ENCODE measurements at places on chromosomes 11 and 22. TPM values are rescaled to one million over a fixed set of nuclear protein-coding genes. Genes with fewer than 3 reads are reported as not detected.

CCDC73 gene
- total RNA-seq: not detected

TPBGL gene
- not detected for total RNA-seq

ART1 gene
- not detected for total RNA-seq

PANX2 gene
- total RNA-seq: 0.75 TPM

ESAM gene
- total RNA-seq: 70.7 TPM

CCDC157 gene
- total RNA-seq: 1.0 TPM

RFPL1 gene
- total RNA-seq: not detected

OR4S1 gene
- total RNA-seq: not detected

CNTF gene
- total RNA-seq: 1.5 TPM

DNAJB7 gene
- not detected for total RNA-seq

DBX1 gene
- not detected for total RNA-seq

RAG1 gene
- total RNA-seq: 0.99 TPM

TMEM25 gene
- total RNA-seq: 12.6 TPM

FXYD6 gene
- total RNA-seq: not detected

IGLL5 gene
- total RNA-seq: not detected

MMP12 gene
- 0.28 TPM for total RNA-seq

PKNOX2 gene
- not detected for total RNA-seq

DDI1 gene
- not detected for total RNA-seq

KRTAP5-1 gene
- total RNA-seq: not detected

MRPL11 gene
- total RNA-seq: 44.1 TPM

TRIM51 gene
- not detected for total RNA-seq

DGCR8 gene
- 35.3 TPM for total RNA-seq

USP2 gene
- total RNA-seq: 0.18 TPM

SCUBE2 gene
- 1.2 TPM for total RNA-seq

GDPD4 gene
- total RNA-seq: not detected

RASSF10 gene
- under 0.01 TPM for total RNA-seq

DRD4 gene
- not detected for total RNA-seq

SCUBE1 gene
- not detected for total RNA-seq

SEPTIN3 gene
- total RNA-seq: not detected

SCO2 gene
- total RNA-seq: 2.3 TPM

CST6 gene
- 0.09 TPM for total RNA-seq

SMC1B gene
- not detected for total RNA-seq

KRTAP5-10 gene
- not detected for total RNA-seq

NUP98 gene
- total RNA-seq: 84.2 TPM

HBE1 gene
- not detected for total RNA-seq

CCDC15 gene
- 1.6 TPM for total RNA-seq

HEPACAM gene
- under 0.01 TPM for total RNA-seq

KCNJ1 gene
- not detected for total RNA-seq

BIK gene
- total RNA-seq: 0.09 TPM

PATE4 gene
- total RNA-seq: not detected

ASCL3 gene
- not detected for total RNA-seq

TNNT3 gene
- not detected for total RNA-seq

LTBP3 gene
- total RNA-seq: 64.9 TPM

SAA2 gene
- not detected for total RNA-seq

SMIM35 gene
- not detected for total RNA-seq
